ENCODE measurements at places on chromosomes 1 and 21. TPM values are rescaled to one million over a fixed set of nuclear protein-coding genes. Genes with fewer than 3 reads are reported as not detected.

- H3K27me3 ChIP-seq, result no peaks in the 10 kb centered on the region
- no peak overlapping the region for H3K4me3 ChIP-seq
- H3K4me1 ChIP-seq, result no peaks in the 10 kb centered on the region
- H3K36me3 ChIP-seq, result no peaks in the 10 kb centered on the region
- no peak overlapping the region for H3K27ac ChIP-seq
These were observed 218.8 kb downstream of the ADGRL2 start for GRCh38 chr1:82019508-82019907.

- peaks cover 13% of the 10 kb centered on the region for H3K4me1 ChIP-seq
- peak overlapping the region; percentile 29 for H3K27ac ChIP-seq
- no peak for DNase-seq
- no peak overlapping the region for H3K4me3 ChIP-seq
These were observed 13.5 kb downstream of the MOV10 start for GRCh38 chr1:112687785-112688496.

DNA sequence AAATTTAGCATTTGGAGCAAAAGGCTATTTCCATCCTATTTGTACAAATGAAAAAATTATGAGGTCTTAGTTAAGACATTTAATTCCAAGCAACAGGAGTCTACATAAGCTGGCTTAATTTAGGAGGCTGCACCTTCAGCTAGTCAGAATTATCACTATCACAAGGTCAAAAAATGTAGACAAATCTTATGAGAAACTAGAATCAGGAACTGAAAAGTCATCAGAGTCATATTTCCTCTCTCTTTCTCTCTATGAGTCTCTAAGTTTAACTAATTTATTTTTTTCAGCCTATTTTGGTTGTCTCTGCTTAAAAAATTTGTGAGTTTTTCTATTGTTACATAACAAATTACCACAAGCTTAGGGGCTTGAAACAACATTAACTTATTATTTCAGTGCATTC, 807.1 kb upstream of the PRMT6 start:
- no peak overlapping the region for H3K27ac ChIP-seq
- H3K4me3 ChIP-seq, result no peak overlapping the region
- no peaks in the 10 kb centered on the region for H3K36me3 ChIP-seq
- no peaks in the 10 kb centered on the region for H3K4me1 ChIP-seq

GRCh38 chr1:226884116-226884625, 13.8 kb downstream of the PSEN2 start:
- no peak overlapping the region for H3K4me3 ChIP-seq
- H3K36me3 ChIP-seq, result peaks cover 5% of the 10 kb centered on the region
- no peaks in the 10 kb centered on the region for H3K27me3 ChIP-seq
- H3K27ac ChIP-seq, result no peak overlapping the region

Gene BCAS2
- total RNA-seq, result 29.3 TPM

GRCh38 chr1:218401998-218402785, 57.1 kb downstream of the TGFB2 start:
- DNase-seq, result no peak
- no peak overlapping the region for H3K27ac ChIP-seq
- no peaks in the 10 kb centered on the region for H3K27me3 ChIP-seq
- H3K4me3 ChIP-seq, result no peak overlapping the region

- no peaks in the 10 kb centered on the region for H3K36me3 ChIP-seq
- no peaks in the 10 kb centered on the region for H3K4me1 ChIP-seq
These were observed 49.9 kb upstream of the STUM start for GRCh38 chr1:226498640-226499008.

GRCh38 chr1:193614817-193615216, 428.4 kb upstream of the B3GALT2 start:
- no peak overlapping the region for H3K27ac ChIP-seq
- H3K4me3 ChIP-seq, result no peak overlapping the region
- H3K4me1 ChIP-seq, result no peaks in the 10 kb centered on the region
- H3K27me3 ChIP-seq, result no peaks in the 10 kb centered on the region
- DNase-seq, result no peak

DNA sequence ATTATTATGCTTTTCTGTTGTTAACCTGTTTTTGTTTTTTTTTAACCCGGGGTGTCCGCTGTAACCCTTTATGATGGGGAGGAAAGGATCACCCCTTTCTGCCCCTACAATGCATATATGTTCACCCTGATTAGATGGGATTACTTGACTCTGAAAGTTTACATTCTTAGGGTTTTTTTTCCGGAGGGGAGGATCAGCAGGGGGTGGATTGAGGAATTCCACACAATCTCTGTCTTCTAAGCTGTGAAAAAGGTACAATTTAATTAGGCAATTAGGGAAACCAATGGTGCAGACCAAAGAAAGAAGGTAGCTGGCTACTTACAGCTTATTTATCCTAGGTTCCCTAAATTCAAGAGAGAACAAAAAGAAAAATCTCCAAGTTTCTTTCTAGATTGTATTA, 58.3 kb downstream of the EDEM3 start:
- H3K4me1 ChIP-seq, result no peaks in the 10 kb centered on the region
- no peaks in the 10 kb centered on the region for H3K36me3 ChIP-seq
- H3K27ac ChIP-seq, result no peak overlapping the region
- no peaks in the 10 kb centered on the region for H3K27me3 ChIP-seq

GRCh38 chr1:20141466-20141865, 2.3 kb downstream of the PLA2G2F start:
- H3K27me3 ChIP-seq, result no peaks in the 10 kb centered on the region
- H3K36me3 ChIP-seq, result no peaks in the 10 kb centered on the region
- H3K27ac ChIP-seq, result no peak overlapping the region
- DNase-seq, result no peak
- H3K4me3 ChIP-seq, result no peak overlapping the region

- H3K36me3 ChIP-seq, result no peaks in the 10 kb centered on the region
- H3K27ac ChIP-seq, result peak overlapping the region; percentile 3
- no peak overlapping the region for H3K4me3 ChIP-seq
- DNase-seq, result no peak
These were observed 27.1 kb downstream of the CDC7 start for GRCh38 chr1:91527781-91528180.

Gene UBIAD1
- total RNA-seq, result 23.5 TPM

DNA sequence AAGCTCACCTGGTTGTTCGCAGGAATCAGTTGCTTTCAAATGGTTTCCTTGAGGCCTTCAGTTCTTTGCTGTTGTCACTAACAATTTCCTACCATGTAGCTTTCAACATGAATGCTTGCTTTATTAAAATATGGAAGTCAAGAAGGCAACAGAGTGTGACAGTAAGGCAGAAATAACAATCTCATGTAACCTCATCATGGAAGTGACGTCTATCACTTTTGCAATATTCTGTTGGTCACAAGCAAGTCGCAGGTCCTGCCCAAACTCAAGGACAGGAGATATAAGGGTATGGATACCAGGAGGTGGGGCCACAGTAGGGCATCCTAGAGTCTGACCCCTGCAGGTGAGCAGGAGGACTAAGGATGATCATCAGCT, 296.8 kb upstream of the ZP4 start:
- H3K27ac ChIP-seq, result no peak overlapping the region
- H3K27me3 ChIP-seq, result no peaks in the 10 kb centered on the region
- no peak overlapping the region for H3K4me3 ChIP-seq

Gene EPS8L3
- total RNA-seq, result not detected

DNA sequence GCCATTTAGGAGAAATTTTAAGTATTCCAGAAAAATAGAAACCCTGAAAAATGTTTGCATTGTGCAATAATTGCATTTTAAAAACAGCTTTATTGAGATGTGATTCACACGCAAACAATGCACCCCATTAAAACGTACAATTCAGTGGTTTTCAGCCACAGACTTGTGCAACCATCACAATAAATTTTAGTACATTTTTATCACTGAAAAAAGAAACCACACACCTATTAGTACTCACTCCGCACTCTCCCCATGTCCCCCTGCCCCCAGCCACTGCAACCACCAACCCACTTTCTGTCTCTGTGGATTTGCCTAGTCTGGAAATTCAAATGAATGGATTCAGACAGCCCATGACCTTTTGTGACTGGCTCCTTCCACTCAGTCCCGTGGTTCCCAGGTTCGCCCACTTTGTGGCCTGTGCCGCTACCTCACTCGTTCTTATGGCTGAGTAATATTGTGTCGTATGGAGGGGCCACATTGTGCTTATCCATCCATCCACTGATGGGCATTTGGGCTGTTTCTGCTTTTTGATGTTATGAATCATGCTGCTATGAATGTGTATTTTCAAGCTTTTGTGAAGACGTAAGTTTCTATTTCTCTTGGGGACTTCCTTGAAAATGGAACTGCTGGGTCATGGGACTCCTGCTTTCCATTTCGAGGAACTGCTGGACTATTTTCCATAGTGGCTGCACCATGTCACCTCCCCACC, 147.7 kb upstream of the ARHGEF16 start:
- DNase-seq, result no peak
- H3K36me3 ChIP-seq, result no peaks in the 10 kb centered on the region
- no peaks in the 10 kb centered on the region for H3K27me3 ChIP-seq

- H3K4me3 ChIP-seq, result no peak overlapping the region
- no peak overlapping the region for H3K27ac ChIP-seq
- H3K36me3 ChIP-seq, result no peaks in the 10 kb centered on the region
These were observed 30.7 kb downstream of the RNF11 start for GRCh38 chr1:51266791-51267190.

- DNase-seq, result no peak
- H3K27me3 ChIP-seq, result peaks cover 25% of the 10 kb centered on the region
- no peaks in the 10 kb centered on the region for H3K4me1 ChIP-seq
These were observed 103.7 kb downstream of the SLC16A1 start for GRCh38 chr1:112852276-112852675.

GRCh38 chr1:55813618-55814017, 598.5 kb upstream of the USP24 start:
- H3K27me3 ChIP-seq, result no peaks in the 10 kb centered on the region
- no peak overlapping the region for H3K27ac ChIP-seq
- H3K4me3 ChIP-seq, result no peak overlapping the region
- H3K4me1 ChIP-seq, result no peaks in the 10 kb centered on the region
- H3K36me3 ChIP-seq, result no peaks in the 10 kb centered on the region
- DNase-seq, result peak; percentile 75

DNA sequence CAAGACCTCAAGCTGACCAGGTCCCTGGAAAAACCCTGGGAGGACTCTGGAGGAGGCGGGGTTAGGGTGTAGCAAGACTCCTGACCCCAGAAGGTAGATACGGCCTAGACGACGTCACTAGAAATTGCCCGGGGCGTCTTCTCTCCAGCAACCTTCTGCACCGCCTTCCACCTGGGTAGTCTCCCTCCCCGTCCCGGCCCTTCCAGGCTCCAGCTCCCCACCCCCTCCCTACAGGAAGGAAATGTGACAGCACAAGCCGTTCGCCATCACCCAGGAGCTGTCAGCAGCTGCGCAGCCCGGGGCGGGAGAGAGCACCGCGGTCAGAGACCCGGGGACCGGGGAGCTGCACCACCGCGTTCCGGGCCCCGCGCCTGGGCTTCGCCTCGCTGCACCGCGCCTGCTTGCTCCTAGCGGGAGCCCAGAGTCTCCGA, 20.0 kb downstream of the SERTAD4 start:
- no peak overlapping the region for H3K4me3 ChIP-seq
- H3K27ac ChIP-seq, result no peak overlapping the region
- peaks cover 17% of the 10 kb centered on the region for H3K4me1 ChIP-seq
- H3K27me3 ChIP-seq, result no peaks in the 10 kb centered on the region

GRCh38 chr1:70146488-70146887, 58.9 kb downstream of the LRRC40 start:
- H3K27me3 ChIP-seq, result no peaks in the 10 kb centered on the region
- H3K27ac ChIP-seq, result no peak overlapping the region
- no peaks in the 10 kb centered on the region for H3K4me1 ChIP-seq

Gene PTPRF
- total RNA-seq, result 83.7 TPM

Data from tibial nerve (tissue), 4 donors.